ENCODE measurements at places on chromosomes 1 and 21.

- DNase-seq = no peak
These were observed 153.7 kb downstream of the KCNJ6 start for GRCh38 chr21:37762606-37763005.

DNA sequence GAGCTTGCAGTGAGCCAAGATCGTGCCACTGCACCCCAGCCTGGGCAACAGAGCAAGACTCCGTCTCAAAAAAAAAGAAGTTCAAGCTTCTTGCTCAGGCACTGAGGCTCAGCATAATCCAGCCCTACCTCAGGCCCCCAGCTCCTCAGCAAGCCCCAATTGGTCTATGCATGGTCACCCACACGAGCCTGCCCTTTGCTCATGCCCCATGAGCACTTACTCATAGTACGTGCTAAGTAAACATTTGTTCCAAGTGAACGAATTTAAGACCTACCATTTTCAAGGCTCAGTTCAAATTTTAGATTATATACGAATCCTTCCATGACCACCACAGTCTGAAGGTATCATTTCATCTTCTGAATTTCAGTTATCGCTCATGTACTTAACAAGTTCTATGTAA lies 4.3 kb downstream of the PDZK1 start:
- no peak for DNase-seq

GRCh38 chr1:91555074-91555730 lies 54.6 kb downstream of the CDC7 start:
- no peak for DNase-seq

DNA sequence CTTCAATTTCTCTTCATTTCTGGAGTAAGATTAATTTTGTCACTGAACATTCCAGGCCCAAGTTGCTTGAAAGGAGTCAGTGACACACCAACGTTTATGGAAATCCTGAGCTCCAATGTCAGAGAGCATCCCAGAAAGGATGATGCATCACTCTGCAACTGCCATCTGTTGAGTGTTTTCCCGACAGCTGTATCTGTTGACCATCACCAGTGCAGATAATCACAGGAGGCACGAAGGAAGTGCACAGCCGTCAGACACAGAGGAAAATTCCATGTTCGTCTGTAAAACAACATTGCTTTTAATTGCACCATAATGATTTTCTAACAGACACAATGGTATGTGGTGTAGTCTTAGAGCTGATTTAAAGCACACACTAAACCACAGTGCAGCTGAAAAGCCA lies 376.7 kb upstream of the ADGRL2 start:
- no peak for DNase-seq

GRCh38 chr21:39452207-39452969 lies 618 bp downstream of the SH3BGR start:
- no peak for DNase-seq

GRCh38 chr1:219427989-219428388 lies 184.9 kb downstream of the ZC3H11B start:
- no peak for DNase-seq

- no peak for DNase-seq
These were observed 84.8 kb downstream of the NEK7 start for GRCh38 chr1:198241553-198241952.

GRCh38 chr1:219340796-219341195 lies 167.1 kb downstream of the LYPLAL1 start:
- no peak for DNase-seq

DNA sequence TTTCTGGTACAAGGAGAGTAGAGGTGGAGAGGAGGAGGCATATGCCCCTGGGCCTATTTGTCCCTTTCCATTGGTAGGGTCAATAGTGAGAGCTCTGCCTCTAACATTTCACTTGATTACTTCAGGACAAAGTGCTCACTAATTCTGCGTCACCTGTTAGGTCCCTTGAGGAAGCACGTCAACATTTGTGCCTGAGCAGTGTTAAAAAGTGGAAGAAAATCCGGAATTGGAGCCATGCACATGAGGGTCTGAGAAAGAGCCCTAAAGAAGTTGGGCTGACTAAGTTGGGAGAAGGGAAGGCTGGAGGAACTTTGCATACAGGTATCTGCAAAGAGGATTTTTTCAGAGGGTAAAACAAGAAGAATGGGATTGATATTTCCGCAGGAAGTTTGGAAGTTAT lies 1.9 kb downstream of the SLC25A44 start:
- DNase-seq = no peak

GRCh38 chr21:32735524-32735923 lies 7.7 kb upstream of the SYNJ1 start:
- no peak for DNase-seq

- no peak for DNase-seq
These were observed 83.1 kb upstream of the LYPLAL1 start for GRCh38 chr1:219090607-219091006.

- DNase-seq = no peak
These were observed 273.9 kb upstream of the DEPDC1 start for GRCh38 chr1:68770817-68771216.

GRCh38 chr1:203167913-203168200 lies 7.8 kb downstream of the MYBPH start:
- no peak for DNase-seq

DNA sequence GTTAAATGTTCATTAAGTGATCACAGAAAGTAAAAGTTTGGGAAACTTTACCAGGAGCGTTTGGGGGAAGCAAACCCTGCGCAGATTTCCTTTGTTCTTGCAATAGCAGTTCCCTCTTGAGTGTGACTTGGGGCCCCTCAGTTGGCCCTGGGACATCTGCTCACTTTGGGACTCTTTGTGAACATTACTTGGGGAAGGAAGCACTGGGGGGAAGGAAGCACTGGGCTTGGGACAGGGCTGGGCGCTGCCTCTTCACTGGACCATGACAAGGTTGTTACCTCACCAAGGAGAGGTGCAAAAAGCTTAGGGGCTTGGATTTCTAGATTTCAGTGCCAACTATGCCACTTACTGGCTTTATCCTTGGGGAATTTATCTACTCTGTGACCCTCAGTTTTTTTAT lies 63.5 kb downstream of the ETS2 start:
- DNase-seq = no peak

DNA sequence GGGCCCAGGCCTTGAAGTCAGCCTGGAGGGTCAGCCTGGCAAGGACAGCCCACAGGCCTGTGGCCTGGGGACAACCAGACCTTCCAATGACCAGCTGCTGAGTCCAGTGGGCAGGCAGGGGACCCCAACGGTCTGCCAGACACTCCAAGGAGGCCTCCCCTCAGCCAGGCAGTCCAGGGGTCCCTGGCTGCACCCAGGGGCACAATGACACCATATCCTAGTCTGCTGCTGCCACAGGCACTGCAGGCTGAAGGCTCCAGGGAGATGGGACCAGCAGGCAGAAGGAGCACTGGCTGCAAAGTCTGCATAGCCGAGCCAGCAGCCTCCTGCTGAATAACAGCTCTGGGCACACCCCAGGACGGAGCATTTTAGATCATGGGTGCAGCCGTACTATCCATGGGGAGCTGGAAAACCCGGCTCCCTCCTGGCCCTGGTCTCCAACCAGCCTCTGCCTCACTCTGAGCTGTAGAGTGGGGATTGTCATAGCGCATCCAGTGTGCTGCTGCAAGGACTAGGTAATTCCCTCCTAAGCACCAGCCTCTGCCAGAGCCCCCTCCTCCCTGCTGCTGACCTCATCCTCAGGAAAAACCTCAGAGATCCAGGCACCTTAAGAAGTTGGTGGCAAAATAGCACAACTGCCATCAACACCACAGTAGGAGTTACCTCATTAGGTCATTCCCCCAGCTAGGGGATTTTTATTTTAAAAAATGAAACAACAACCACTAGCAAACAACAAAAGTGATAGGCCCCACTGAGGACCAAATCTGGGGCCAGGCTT lies 4.8 kb upstream of the LAPTM5 start:
- DNase-seq = no peak

DNA sequence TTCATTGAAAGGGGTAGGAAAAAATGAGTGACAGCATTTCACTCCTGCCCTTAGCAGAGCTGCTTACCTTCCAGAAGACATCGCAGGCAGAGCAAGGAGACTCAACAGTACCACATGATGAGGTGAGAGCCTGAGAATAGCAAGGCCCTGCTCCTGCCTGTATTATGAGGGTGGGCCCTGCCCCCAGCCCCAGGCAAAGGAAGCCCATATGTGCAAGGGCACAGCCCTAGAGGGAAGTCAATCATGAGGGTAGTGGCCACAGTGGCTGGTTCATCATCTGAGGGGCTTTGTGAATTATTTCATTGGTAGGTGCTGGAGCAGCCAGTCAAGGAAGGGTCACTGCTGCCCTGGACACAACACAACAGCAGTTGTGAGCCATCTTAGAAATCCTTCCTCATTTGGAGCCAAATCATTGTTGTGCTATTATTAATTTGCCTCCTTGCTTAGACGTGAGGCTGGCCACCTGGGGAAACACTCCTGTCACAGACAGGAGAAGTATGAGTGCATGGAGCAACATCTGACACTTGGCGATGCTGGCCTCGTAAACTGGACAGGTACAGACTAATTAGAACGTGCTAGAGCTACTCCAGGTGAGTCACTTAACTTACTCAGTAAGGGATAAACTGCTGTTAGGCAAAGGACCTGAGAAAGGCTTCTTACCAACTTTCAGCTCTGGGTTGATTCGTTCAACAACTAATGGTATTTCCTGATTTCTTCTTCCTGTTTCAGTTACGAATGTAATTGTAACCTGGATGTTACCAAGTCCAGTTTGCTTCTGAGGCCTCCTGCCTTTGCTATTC lies 22.7 kb upstream of the ACBD6 start:
- no peak for DNase-seq

DNA sequence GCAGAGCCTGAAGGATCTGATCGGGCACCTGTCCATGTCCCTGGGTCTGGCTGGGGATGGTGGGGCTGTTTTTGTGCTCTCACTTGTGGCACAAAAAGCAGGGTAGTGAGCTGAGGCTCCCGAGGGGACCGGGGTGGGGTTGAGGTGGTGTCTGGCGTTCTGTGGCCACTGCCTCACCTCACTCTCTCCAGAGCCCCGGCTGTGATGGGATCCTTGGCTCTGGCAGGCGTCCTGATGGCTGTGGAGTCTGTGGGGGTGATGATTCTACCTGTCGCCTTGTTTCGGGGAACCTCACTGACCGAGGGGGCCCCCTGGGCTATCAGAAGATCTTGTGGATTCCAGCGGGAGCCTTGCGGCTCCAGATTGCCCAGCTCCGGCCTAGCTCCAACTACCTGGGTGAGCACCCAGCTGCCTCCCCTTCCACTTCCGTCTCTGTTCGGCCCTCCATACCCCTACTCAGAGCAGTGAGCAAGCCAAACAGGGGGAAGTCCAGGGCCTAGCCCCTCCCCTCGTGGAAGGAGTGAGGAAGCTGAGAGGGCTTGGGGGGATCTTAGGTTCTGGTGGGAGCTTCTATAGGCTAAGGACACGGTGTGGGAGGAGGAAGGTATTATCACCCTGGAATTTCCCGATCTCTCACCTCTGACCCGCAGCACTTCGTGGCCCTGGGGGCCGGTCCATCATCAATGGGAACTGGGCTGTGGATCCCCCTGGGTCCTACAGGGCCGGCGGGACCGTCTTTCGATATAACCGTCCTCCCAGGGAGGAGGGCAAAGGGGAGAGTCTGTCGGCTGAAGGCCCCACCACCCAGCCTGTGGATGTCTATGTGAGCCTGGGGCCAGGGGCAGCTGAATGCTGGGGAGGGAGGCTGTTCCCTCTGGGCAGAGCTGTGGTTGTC lies 7.0 kb downstream of the ADAMTSL4 start:
- no peak for DNase-seq

DNA sequence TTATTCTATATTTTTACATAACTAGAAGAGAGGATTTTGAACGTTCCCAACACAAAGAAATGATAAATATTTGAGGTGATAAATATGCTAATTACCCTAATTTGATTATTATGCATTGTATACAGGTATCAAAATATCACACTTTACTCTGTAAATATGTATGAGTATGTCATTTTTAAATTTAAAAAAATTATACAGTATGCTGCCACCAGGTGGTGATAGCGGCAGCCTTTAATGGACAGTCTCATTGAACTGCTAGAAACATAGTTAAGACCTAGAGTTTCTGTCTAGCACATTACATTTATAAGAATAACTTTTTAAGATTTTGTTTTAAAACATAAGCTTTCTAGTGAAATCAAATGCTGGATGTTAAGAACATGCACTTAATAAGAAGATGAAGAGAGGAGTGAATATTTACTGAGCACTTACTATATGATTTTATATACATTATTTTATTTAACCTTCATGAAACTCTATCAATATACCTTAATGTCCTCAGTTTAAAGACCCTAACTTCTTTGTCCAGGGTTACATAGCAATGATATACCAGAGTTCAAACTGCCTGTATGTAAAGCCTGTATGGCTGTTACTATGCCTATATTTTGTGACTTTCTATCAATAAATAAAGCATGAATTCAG lies 207.1 kb downstream of the NUF2 start:
- peak; percentile 2 for DNase-seq

GRCh38 chr1:1157426-1157913 lies 16.2 kb upstream of the TTLL10 start:
- peak; percentile 63 for DNase-seq

DNA sequence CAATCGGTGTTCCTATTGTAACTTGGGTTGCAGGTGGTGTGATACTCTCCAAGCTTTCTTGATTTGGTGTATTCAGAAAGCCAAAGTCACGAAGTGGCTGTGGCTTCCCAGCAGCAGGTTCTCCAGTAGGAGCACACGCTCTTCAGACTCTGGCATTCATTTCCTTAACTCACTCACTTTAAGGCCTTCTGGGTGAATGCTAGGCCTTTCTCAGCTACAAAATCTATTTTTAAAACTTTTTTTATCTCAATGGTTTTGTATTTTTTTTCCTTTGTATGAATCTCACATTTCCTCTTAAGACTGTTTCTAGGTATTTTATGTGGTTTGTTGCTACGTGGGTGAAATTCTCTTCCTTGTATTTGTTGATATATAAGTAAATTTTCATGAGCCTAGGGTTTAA lies 22.9 kb upstream of the PKN2 start:
- no peak for DNase-seq

- DNase-seq = no peak
These were observed 26.3 kb downstream of the CLEC20A start for GRCh38 chr1:178470411-178470960.

DNA sequence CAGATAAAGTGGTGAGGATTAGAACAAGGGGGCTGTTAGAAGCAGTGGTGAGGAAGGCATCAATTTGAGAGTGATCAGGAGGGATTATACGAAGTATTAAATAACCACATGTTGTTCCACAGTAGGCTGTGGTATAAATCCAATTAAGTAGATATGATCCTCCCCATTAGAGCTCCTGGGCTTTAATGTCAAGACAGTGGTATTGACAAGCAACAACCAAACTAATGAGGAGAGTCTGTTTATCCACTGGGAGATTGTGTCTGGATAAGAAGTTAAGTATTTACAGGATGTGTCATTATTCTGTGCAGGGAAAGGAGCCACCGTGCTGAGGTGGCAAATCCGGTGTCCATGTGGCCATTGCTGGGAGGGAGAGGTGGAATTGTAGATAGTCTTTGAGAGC lies 5.8 kb downstream of the ACTN2 start:
- no peak for DNase-seq

DNA sequence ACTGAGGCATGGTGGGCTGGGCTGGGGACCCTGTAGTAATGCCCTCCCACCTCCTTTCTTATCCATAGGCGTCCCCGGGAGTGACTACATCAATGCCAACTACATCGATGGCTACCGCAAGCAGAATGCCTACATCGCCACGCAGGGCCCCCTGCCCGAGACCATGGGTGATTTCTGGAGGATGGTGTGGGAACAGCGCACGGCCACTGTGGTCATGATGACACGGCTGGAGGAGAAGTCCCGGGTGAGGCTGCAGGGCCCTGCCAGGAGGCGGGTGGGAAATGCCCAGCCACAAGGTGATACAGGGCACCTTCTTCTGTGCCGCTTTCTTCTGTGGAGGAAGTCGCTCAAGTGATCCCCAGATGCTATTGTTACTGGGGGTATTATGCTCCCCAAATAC lies 32.3 kb upstream of the KDM4A start:
- DNase-seq = no peak

- DNase-seq = no peak
These were observed 2.8 kb downstream of the PLA2G5 start for GRCh38 chr1:20072771-20073170.

GRCh38 chr1:154572468-154573167 lies 5.0 kb downstream of the CHRNB2 start:
- DNase-seq = no peak

Measured in CD4-positive, alpha-beta T cell treated with Interleukin-4 for 4 hours (primary cell).